ENCODE measurements at places on chromosomes 16 and 17.

DNA sequence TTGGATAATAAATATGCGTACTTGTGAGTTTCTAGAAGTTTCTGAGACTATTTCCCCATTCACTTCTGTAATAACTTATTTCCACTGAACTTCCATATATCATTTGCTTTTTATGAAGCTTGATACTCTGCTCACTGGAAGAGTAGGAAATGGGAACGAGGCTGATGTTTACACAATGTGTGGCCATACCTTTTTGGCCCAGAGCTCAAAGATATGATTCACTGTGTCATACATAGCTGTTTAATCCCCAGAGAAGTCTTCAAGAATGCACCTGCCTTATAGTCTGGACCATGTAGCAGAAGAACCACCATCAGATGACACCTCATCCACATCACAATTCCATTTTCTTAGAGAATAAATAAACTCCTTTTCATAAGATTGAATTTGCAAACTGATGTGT, 40.3 kb upstream of the TEKT3 start:
- no peak for DNase-seq

- DNase-seq: no peak
Observed at GRCh38 chr16:73053364-73054124, 5.6 kb upstream of the ZFHX3 start.

GRCh38 chr16:12796498-12796897, 7.2 kb downstream of the CPPED1 start:
- DNase-seq: no peak

- no peak for DNase-seq
Observed at GRCh38 chr16:1116693-1117077, 20.6 kb upstream of the C1QTNF8 start.

DNA sequence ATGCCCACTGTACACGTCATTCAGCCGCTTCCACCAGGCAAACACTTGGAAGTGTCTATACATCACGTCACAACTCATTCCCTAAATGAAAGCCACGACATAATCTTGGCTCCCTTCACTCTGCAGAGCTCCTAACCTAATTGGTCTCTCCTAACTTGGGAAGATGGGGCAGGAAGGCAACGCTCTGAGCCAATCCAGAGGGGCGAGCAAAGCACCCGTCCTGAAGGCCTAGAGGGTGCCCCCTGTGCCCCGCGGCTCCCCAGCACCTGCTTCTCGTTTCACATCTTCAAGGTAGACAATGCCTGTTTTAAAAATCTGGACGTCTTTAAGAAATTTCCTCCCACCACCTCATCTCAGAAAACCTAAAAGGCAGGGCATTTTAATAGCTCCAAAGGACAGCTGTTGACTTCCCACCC, 1.0 kb downstream of the CSNK2A2 start:
- no peak for DNase-seq

DNA sequence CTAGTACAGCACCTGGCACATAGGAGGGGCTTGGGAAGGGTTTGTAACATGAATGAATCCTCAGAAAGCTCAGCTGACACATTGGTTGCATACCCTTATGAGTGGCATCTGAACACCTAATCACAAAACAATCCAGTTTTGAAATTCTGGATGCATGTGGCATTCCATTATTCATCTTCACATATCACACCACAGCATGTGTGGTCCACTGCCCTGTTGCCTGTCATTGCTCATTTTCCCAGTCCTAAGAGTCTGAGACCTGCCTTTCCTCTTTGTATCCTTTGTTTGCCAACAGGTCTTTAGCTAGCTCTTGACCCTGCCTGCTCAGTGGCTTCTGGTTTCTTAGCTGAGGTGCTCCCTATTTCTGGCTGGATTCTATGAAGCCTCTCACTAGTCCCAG, 170.8 kb upstream of the ASIC2 start:
- DNase-seq: no peak

DNA sequence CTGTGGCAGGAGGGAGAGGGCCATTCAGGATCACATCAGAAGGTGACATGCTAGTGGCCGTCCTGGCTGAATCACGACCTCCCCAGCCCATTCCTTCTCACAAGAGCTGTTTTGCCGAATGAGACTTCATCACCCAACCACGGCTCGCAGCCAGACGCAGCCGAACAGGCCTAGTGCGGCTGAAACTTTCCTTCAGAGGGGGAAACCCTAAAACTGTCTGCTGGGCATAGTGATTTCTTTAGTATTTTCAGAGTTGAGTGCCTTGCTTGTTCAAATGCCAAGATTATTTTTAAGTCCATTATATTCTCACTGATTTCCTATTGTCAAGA, 343.7 kb downstream of the CPPED1 start:
- DNase-seq: no peak

- DNase-seq: no peak
Observed at GRCh38 chr17:10744501-10745000, 14.7 kb upstream of the TMEM220 start.

- DNase-seq: no peak
Observed at GRCh38 chr16:67783353-67783725, 23.0 kb downstream of the RANBP10 start.

GRCh38 chr17:71260366-71260940, 860.4 kb upstream of the SOX9 start:
- no peak for DNase-seq

DNA sequence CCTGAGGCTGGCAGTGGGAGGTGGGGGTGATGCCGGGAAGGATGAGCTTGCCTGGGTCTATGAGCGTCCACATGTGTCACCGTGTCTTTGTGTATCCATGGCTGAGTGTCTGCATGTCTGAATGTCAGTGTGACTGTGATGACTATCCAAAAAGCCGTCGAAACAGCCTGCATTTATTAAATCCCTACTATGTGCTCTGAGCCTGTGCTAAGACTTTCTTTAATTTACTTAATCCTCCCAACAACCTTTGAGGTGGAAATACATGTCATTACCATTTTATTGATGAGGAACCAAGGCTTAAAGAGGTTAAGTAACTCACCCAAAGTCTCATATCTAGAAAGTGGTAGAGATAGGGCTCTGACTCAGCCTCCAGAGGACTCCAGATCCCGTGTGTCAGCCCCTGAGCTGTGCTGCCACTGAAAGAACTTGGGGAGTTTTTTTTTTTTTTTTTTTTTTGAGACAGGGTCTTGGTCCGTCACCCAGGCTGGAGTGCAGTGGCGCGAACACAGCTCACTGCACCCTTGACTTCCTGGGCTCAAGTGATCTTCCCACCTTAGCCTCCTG, 20.0 kb downstream of the ARHGAP23 start:
- no peak for DNase-seq

DNA sequence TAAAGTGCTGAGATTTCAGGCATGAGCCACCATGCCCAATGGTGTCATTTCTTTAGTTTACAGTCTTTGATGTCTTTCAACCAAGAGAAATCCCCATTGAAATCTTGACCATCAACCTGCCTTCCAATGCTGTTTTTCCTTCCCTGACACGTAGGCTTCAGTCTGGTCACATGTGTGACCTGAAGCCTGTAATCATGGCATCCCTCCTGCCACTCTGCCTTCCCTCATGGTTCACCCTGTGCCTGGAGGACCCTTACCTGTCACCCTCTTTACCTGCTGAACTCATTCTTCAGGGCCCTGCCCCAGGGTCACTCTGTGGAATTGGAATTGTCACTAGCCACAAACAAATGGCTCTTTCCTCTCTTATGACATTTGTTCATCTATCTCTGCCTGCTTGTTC, 18.1 kb upstream of the ARHGAP23 start:
- DNase-seq: no peak

GRCh38 chr16:89364606-89365005, 125.8 kb downstream of the ANKRD11 start:
- DNase-seq: no peak

GRCh38 chr17:17947966-17948365, 24.2 kb downstream of the TOM1L2 start:
- no peak for DNase-seq

DNA sequence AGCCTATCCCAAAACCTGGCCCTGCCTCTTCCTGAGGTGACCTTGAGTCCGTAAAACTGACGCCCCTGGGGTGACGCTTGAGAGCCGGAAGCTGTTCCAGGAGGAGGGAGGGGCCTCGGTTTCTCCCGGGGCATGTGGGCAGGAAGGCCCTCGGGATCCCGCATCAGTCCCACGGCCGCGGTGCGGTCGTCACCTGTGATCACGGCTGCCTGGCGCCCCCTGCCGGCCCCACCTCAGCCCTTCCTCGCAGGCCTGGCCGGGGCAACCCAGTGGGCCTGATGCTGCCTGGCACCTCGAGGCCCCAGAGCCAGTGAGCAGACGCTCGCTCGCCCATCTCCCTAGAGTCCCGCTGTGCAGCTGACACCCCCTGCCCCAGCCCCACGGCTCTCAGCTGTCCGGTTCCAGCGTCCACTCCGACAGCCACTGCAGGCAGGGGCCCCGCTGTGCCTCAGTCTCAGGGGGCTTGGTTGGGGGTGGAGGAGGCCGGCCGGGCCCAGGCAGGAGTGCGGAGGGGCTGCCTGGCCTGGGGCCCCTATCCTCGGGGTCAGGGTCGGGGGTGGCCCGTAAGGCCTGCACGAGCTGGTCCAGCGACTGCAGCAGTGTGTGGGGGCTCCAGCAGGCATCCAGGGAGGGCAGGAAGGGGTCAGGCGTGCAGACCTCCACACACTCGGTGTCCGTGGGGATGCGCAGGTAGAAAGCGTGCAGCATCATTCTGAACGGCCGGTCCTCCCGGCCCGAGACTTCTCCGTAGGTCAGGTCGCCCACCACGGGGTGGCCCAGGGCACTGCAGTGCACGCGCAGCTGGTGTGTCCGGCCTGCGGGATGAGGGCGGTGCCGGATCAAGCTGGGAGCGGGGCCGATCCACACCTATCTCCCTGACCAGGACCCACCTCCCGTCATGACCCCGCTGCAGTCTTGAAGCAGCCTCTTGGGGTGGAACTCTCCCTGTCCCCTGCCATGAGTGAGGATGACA, 2.3 kb downstream of the RPUSD1 start:
- peak; percentile 26 for DNase-seq

DNA sequence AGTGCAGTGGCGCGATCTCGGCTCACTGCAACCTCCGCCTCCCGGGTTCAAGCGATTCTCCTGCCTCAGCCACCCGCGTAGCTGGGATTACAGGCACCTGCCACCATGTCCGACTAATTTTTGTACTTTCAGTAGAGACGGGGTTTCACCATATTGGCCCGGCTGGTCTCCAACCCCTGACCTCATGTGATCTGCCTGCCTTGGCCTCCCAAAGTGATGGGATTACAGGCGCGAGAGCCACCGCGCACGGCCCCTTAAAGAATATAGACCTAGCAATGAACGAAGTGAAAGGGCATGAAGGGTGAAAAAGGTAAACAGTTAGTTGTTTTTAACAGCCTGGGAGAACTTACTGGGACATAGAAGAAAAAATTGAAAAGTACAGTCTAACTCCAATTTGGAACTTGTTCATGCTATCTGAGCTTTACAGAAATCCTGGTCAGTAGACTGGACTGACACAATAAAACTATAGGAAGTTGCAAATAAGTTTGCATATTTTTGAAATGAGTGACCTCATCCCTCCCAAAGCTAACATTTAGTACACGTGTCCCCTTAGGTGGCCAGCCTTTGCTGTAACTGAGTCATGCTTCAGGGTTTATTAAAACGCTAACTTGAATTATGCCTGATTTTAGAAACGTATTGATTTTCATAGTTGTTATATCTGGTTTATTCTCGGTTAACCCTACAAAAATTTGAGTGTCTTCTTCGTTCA, 1.8 kb downstream of the COG1 start:
- DNase-seq: no peak

DNA sequence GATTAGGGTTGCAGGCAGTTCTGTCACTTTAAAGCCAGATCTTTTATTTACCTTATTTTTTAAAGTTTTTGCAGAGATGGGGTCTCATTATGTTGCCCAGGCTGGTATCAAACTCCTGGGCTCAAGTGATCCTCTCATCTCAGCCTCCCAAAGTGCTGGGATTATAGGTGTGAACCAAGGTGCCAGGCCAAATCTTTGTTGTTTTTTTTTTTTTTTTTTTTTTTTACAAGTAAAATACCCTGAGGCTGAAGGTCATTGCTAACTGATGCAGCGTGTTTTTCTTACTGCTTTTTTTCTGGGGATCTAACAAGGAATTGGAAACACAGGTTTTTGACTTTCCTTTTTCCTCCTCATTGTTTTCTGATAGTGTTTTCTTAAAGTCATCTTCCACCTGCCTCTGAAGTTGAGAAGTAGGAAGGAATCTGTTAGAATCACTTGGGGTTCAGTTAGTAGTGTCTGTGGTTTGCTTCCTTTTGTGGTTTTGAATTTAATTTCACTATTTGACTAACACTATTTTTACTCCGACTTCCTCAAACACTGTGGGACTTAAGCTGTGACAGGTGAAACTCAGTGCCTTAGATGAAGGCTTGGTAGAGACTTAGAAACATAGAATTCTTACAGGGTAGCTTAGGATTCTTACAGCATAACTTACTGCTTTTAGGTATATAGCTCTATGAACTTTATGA, 22.2 kb downstream of the CLTC start:
- DNase-seq: no peak

- no peak for DNase-seq
Observed at GRCh38 chr17:76199469-76199868, 40.8 kb downstream of the RNF157 start.

DNA sequence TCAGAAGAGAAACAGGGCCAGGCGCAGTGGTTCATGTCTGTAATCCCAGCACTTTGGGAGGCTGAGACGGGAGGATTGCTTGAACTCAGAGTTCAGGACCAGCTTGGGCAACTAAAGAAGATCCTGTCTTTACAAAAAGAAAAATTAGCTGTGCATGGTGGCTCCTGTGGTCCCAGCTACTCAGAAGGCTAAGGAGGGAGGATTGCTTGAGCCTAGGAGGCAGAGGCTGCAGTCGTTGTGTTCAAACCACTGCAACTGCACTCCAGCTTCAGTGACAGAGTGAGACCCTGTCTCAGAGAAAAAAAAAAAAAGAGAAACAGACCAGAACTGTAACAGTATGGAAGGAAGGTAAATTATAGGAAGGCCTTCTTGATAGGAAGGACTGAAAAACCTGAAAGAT, 10.3 kb downstream of the ARL4D start:
- no peak for DNase-seq

DNA sequence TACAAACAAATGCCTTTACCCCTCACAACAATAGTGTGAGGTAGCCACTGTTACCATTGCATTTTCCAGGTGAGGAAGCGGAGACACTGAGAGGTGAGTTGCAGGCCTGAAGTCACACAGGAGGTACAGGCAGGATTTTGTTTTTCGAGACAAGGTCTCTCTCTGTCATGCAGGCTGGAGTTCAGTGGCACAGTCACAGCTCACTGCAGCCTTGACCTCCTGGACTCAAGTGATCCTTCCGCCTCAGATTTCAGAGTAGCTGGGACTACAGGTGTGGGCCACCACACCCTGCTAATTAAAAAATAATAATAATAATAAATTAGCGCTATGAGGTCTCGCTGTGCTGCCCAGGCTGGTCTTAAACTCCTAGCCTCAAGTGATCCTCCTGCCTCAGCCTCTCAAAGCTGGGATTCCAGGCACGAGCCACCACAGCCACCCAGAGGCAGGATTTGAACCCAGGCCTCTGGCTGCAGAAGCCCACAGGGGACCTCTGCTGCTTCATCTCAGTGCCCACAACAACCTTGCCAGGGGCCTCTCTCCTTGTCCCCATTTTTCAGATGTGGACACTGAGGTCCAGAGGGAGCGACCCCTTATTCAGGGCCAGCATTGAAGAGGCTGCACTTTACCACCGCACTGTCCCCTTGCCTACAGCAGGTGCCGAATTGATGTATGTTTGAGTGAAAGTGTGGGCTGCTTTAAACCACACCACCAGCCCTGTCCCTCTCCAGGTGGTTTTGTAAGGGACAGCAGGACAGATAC, 16.0 kb upstream of the CIBAR2 start:
- no peak for DNase-seq
